ENCODE measurements at places on chromosomes 5 and 9.

DNA sequence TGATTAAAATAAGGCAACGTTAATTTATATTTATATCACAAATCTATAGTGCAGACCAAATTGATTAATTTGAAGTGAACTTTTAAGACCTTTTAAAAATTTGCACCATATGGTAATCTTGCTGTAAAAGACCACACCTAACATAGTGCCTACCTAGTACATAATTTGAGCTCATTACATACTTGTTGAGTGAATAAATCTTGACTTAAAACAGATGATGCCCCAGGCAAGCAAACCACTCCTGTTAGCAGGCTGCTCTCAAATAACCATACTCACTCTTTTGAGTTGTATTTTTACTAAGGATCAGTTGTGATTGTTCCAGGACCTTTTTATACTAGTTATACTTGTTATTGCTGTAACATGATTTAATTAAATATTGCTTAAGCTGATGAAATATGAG lies 27.2 kb downstream of the CMYA5 start:
- no peak for DNase-seq

DNA sequence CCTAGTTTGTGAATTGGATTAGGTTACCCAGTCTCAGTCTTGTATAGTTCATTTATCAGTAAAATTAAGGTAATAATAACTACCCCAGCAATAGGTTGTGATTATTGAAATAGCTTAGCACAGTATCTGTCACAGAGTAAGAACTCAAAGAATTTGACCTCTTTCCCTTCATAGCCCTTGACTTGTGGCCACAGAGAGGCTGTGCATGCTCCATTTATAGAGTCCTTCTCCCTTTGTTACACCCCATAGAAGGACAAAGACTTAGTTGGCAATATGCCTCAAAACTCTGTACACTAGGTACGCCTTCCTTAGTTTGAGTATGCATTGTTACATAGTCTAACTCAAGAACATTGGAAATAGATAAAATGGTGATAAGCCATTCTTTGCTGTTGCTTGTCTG lies 257.2 kb downstream of the KCTD16 start:
- no peak for DNase-seq

- no peak for DNase-seq
Observed at GRCh38 chr9:38337181-38337580, 55.3 kb upstream of the ALDH1B1 start.

DNA sequence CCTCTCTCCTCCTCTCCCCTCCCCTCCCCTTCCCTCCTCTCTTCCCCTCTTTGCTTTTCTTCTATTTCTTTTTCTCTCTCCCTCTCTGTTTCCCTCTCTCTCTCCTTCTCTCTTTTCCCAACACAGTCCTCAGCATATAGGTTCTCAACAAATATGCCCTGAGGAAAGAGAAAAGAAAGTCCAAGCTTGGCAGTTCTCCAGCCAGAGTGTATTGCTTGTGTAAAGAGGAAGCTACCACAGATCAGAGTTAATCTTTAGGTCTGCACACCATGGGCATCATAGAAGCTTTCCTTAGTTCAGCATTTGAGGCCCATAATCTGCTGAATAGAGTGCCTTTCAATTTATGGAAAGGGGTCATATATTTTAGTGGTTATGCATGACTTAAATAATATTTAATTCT lies 382.8 kb upstream of the WWC1 start:
- DNase-seq: no peak

DNA sequence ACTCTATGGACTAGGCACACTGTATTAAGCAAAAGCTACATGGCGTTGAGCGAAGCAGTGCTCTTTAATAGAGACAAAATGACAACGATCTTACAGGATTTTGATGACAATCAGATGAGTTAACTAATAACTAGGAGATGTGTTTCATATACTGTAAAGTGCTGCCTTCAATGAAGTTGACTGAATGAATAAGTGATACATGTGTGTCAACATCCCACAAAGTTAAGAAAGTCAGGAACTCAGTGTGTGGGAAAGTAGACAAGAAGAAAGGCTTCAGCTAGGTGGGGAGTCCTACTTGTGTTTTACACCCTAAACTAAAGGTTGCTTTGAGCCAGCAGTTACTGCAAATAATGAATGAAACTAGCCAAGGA lies 79.6 kb downstream of the PAPPA start:
- no peak for DNase-seq

GRCh38 chr9:102497709-102498108 lies 497.4 kb upstream of the CYLC2 start:
- no peak for DNase-seq

GRCh38 chr9:124834591-124834990 lies 18.7 kb upstream of the WDR38 start:
- DNase-seq: no peak

- DNase-seq: no peak
Observed at GRCh38 chr5:103391659-103392058, 133.1 kb downstream of the MACIR start.

DNA sequence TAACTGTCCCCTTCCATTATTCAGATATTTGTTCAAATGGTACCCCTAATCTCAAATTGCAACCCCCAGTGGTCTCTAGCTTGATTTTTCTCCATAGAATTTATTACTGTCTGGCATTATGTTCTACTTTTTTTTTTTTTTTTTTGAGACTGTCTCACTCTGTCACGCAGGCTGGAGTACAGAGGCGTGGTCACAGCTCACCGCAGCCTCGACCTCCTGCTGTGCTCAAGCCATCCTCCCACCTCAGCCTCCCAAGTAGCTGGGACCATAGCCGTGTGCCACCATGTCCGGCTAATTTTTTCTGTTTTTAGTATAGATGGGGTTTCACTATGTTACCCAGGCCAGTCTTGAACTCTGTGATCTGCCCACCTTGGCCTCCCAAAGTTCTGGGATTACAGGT lies 2.0 kb upstream of the REEP5 start:
- DNase-seq: no peak

- DNase-seq: peak; percentile 88
Observed at GRCh38 chr9:14198841-14199455, 115.0 kb downstream of the NFIB start.

DNA sequence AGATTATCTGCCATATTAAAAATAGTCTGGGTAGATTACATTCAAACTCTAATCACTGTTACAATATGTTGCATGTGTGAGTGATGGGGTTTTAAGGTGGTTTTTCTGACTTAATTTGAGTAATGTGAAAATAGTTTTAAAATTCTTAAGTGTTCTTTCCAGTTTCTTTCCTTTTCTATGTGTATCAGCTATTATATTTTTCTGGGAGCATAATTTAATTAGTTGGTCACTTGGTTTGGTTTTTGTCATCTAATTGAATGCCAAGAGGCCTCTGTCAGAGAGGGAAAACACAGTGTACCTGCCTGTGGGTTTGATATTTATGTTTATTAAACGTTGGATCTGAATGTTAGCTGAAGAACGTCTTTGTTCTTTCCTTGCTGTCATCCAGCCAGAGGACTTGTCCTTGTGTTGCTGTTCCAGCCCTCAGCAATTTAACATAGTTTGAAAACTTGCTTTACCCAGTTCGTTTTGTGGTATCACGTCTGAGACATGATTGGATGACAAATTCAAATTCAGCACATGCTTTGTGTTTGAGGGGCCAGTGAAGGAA lies 19.5 kb downstream of the OTULIN start:
- DNase-seq: no peak

DNA sequence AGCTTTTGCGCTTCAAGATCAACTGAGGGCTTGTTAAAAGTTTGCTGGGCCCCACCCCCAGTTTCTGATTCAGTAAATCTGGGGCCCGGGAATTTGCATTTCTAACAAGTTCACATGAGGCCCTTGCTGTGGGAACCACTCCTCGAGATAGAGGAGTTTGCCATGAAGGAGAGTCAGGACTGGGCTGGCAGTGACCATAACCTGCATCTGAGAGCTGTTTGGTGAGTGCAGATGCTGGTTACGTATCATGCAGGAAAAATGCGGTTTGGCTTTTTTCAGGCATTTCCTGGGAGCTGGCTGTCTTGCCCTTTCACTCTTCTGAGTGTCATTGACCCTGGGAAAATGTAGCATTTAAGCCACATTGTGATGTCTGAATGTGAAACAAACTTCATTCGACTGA lies 9.4 kb upstream of the ANGPTL2 start:
- DNase-seq: no peak

DNA sequence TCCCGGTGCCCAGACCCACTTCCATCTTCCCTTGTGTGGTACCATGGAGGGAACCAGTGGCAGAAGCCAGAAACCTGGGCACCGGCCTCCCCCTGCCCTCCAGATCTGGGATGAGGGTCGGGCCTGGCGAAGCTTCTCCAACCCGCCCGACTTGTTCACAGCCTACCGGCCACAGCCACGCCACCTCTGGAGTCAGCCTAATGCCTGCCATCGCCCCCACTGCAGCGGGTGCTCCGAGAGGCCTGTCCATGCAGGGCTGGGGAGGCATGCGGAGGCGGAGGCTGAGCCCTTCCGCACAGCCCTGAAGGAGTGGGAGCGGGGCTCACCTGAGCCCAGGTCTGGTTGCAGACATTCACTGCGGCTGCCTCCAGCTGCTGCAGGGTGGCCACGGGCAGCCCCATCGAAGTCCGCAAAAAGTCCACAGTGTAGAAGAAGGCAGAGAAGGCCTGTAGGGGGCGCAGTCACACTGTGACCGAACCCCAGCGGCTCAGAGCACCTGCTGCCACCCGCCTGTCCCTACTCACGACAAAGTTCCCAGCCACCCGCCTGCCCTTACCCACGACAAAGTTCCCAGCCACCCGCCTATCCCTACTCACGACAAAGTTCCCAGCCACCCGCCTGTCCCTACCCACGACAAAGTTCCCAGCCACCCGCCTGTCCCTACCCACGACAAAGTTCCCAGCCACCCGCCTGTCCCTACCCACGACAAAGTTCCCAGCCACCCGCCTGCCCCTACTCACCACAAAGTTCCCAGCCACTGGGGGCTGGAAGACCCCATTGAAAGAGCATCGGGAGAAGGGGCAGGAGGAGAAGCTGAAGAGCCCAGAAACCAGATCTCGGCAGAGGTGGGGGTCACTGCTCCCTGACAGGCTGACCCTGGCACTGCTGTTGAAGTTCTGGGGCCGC lies 3.8 kb upstream of the NPDC1 start:
- DNase-seq: no peak

GRCh38 chr9:114281473-114282103 lies 41.3 kb upstream of the ORM1 start:
- DNase-seq: no peak

- peak; percentile 55 for DNase-seq
Observed at GRCh38 chr5:64165500-64166200, at the start of gene RNF180. Gene RNF180 (plus strand): TSS chr5:64165843. CDS start chr5:64200808, 34,965 bp downstream.

GRCh38 chr9:801399-802071 lies 40.0 kb upstream of the DMRT1 start:
- DNase-seq: no peak

DNA sequence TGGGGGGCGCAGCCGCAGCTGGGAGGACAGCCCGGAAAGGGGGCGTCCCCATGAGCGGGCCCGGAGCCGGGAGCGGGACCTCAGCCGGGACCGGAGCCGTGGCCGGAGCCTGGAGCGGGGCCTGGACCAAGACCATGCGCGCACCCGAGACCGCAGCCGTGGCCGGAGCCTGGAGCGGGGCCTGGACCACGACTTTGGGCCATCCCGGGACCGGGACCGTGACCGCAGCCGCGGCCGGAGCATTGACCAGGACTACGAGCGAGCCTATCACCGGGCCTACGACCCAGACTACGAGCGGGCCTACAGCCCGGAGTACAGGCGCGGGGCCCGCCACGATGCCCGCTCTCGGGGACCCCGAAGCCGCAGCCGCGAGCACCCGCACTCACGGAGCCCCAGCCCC lies 47.0 kb downstream of the TJP2 start:
- no peak for DNase-seq

DNA sequence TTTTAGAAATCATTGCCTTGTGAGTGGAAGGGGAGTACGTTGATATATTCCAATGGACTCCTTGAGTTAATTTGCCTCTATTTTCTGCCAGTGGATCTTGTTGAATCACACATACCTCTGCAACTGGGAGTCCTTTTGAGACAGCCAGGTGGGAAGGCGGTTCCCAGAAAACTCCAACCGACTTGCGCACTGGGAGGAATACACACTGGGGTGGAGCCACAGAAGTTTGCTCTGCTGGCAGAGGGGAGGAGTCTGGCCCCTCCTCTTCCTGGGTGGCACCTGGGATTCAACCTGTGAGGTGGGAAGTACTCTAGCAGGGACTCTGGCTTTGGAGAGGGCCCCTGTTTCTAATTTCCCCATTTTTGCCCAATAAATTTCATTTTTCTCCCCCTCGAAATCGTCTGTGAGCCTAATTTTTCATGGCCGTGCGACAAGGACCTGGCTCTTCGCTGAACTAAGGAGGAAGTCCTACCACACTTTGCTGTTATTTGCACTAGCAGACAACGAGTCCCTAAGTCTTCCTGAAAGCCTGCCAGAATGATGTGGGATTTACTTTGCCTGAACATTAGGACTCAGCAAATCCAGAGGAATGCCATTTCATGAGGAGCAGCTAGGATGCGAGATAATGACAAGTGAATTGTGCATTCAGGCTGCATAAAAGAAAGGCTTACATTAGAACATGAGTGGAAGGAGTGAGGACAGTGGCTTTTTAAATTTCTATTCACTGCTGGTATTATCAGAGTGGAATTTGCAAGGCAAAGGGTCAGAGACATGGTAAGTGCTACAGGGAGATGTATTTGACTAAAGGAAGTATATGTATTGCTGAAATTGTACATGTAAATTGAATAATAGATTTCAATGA lies 67.2 kb downstream of the PRLR start:
- DNase-seq: no peak

DNA sequence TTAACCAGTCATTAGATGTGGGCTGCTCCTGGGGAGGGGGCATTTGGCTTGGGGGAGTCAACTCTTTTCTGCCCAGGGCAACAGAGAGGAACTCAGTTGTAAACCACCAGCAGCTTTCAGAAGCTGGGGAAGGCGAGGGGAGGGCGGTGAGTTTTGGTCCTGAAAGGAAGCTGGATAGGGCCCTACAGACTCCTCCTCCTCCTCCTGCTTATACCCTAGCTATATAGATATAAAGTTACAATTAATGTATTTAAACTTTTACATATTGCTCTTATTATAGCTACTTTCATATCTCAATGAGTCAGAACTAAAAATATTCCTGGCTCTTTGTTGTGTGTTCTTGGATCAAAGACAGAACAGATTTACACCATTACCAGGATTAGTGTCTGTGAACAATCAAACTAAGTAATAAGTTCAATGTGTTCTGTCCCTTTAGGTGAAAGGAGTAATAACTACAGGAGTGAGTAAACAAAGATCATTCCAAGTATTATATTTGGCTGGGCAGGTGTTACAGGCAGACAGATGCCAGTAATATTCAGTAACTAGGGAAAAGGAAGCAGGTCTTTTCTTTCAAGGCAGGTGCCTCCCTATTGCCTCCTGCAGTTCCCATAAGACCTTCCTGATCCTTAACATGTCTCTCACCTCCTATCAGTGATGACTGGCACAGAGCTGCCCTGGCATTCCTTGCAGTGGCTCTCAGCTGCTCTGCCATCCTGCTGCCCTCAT lies 20.5 kb upstream of the VPS13A start:
- DNase-seq: no peak

- DNase-seq: no peak
Observed at GRCh38 chr9:86246752-86247161, 12.7 kb downstream of the C9orf153 start.

DNA sequence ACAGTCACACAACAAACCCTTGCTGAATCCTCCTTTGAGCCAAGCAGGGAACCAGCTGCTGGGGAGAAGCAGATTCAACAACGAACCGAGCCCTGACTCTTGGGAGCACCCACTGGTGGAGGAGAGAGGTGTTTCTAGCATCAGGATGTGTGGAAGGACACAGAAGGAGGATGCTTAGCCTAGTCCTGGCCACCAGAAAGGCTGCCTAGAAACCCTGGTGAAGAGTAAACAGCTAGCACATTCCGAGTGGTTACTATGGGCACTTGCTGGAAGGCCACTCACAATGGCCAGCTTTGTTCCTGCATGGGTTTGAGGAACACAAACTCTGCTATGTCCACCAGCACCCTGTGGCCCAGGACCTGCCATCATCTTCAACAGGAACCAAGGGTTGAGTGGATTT lies 1.8 kb downstream of the TIFAB start:
- no peak for DNase-seq

- no peak for DNase-seq
Observed at GRCh38 chr5:133458435-133458834, 153.9 kb downstream of the FSTL4 start.
